Stimulated activated CD8-positive, alpha-beta memory T cell treated with anti-CD3 and anti-CD28 coated beads, Interleukin-15, amount 100 ng/mL, for 1 hour (primary cell): ENCODE measurements at places on chromosomes 4 and X.

GRCh38 chrX:83759872-83760271, 101.1 kb upstream of the CYLC1 start:
- DNase-seq = no peak

DNA sequence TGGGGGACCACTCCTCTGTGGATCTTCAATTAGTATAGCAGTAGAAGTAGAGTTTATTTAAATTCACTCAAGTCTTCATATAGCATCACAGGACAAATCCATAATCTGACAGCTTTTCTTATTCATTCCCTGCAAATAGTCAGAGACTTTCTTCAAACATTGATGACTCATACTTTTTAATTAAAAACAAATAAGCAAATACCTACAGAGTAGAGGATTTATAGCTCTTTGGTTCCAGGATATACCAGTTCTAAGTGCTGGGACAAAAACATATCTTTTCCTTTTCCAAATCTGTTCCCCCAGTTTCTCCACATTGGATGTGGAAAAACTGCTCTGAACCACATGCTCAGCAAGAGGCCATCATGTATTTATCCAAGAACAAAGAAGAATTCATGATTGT, 24.1 kb downstream of the EMCN start:
- DNase-seq = no peak

GRCh38 chr4:164438321-164438720, 315.6 kb upstream of the SMIM31 start:
- DNase-seq = no peak

GRCh38 chr4:7757501-7758471, 181.9 kb downstream of the AFAP1 start:
- DNase-seq = no peak

- DNase-seq = no peak
Measured at GRCh38 chr4:15989424-15989823, 26.4 kb upstream of the FGFBP2 start.

GRCh38 chr4:107685740-107686139, 34.3 kb downstream of the PAPSS1 start:
- no peak for DNase-seq

GRCh38 chr4:30456716-30457115, 263.5 kb upstream of the PCDH7 start:
- no peak for DNase-seq

- no peak for DNase-seq
Measured at GRCh38 chr4:654871-655463, 19.1 kb downstream of the ATP5ME start.

GRCh38 chr4:106303548-106304281, 12.3 kb downstream of the TBCK start:
- DNase-seq = no peak

DNA sequence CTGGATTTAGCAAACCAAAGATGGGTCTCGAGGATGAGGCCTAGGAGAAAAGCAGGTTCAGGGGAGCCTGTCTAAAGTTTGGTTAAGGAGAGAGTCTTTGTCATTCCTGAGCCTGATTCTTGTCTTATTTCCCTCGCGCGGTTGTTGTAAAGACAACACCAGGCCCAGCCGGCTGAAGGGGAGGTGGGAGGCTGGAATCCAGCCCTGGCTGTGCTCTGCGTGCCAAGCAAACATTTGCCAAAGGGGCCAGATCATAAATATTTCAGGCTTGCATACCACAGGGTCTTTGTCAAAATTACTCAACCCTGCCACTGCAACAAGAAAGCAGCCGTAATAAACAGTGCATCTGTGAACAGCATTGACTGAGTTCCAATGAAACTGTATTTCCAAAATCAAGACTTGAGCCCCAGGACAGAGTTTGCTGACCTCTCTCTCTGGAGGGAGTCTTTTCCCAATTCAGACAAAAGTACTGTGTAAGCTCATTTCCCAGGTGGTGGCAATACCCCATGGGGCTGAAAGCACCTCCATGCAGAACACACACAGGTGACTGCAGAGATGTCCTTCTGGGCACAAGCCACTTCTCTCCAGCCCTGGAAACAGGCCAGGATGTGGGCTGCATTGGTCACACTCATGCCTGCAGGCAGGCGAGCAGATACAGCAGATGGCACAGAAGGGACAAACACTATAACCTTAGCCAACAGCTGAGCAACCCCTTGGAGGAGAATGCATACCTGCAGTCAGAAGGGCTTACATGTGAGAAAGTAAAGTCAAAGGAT, 320.3 kb downstream of the STK32B start:
- DNase-seq = no peak

GRCh38 chr4:121154103-121154515, 10.0 kb downstream of the TNIP3 start:
- no peak for DNase-seq

DNA sequence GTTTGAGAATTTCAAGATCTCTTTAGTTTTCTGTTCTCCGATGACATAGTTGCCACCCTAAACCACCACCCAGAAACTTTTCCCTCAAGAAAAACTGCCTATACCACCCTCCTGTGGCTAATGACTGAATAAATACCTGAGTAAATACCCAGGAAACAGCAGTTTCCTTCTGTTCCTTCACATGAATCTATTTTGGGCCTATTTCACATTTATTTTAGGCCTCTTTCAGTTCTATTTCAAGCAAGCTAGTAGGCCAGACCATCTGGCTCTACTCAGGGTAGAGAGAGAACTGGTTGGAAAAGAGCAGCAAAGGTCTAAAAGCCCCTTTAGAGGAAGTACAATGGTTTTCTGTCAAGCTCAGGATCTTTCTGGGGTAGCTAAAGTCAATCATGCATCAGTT, 23.4 kb downstream of the ARHGEF9 start:
- DNase-seq = no peak

- DNase-seq = no peak
Measured at GRCh38 chr4:127236889-127237288, 395.9 kb upstream of the INTU start.

GRCh38 chr4:110087070-110087708, 111.2 kb downstream of the ELOVL6 start:
- no peak for DNase-seq

GRCh38 chr4:183106839-183107238, 7.8 kb downstream of the WWC2 start:
- DNase-seq = no peak

DNA sequence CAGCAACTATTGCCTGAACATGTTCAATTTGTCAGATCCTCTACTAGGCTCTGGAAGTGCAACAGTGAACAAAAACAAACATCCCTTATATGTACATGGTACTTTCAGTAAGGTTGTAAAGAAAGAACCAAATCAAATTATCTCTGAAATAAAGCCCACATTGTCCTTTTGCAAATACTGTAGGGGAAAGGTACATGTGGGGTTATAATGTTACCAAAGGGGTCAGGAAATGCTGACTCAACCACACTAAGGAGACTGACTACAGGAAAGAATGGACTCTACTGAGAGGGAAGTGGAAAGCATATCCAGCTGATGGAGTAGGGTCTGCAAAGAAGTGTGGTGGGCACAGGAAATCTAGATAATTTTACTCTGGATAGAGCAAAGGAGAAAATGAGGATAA, 61.5 kb downstream of the PCDH18 start:
- no peak for DNase-seq

DNA sequence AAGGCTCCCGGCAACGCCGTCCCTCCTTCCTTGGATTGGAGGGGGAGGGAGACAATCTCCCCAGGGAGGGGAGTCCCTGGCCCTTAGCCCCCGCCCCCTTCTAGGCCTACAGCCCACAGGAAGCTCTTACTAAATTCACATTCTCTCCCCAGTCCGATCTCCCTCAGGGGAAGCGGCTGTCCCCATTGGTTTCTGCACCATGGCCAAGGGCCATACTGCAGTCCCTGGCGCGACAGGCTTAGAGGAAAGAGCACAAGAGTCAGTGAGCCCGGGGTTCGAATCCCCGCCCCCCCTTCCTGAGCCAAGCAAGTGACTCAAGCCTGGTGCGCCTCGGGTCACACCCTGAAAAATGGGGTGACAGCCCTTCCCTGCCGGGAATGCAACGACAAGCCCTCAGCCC, 1.1 kb downstream of the ABLIM2 start:
- no peak for DNase-seq

DNA sequence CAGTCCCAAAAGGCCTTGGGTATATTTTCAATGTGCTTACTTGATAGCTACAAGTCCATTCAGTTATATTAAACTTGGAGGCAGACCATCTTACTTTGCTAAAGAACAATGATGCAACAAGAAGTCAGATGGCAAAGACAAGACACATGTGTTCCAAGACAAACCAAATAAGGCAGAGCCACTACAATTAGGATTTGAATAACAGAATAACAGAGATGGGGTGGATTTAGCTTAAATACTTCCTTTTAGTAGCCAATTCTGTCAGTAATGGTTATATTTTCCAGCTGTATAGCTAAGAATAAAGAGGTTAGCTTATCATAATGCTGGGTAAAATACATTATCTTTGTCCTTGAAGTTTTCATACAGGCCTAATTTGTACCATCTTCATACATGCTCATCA, 37.7 kb upstream of the FRAS1 start:
- DNase-seq = no peak

- DNase-seq = no peak
Measured at GRCh38 chr4:145781351-145781750, 101.4 kb downstream of the C4orf51 start.

DNA sequence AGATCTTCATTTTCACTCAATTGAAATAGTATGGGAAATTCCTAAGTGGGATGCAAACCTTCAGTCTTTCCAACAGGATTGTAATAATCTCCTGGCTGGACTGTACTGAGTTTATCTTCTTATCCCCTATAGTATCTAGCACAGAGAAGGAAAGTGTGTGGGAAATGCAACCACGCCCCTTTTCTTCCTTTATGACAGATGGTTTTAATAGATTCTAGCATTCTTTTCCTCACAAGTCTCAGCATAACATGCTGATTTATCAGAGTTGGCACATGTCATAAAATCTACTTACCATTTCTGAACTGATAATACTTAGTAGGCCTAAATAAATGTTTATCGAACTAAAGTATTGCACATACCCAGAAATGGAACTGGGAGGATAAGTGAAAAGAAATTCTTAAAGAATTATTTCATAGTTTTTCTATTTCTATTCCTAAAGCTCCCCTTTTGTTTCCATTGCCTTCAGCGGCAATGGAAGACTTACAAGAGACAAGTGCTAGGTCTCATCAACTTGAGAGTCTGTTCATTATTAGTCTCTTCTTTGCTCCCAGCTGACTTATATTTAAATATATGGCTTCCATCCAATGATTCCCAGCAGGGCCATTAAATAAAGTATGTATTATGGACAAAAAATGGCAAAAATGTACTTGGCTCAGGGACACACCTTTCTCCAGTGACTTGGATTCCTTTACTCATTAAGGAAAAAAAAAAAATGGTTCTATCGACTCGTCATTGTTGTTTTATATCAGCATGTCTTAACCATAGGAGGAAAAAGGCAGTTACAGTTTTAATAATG, 484.5 kb downstream of the IL1RAPL1 start:
- no peak for DNase-seq

DNA sequence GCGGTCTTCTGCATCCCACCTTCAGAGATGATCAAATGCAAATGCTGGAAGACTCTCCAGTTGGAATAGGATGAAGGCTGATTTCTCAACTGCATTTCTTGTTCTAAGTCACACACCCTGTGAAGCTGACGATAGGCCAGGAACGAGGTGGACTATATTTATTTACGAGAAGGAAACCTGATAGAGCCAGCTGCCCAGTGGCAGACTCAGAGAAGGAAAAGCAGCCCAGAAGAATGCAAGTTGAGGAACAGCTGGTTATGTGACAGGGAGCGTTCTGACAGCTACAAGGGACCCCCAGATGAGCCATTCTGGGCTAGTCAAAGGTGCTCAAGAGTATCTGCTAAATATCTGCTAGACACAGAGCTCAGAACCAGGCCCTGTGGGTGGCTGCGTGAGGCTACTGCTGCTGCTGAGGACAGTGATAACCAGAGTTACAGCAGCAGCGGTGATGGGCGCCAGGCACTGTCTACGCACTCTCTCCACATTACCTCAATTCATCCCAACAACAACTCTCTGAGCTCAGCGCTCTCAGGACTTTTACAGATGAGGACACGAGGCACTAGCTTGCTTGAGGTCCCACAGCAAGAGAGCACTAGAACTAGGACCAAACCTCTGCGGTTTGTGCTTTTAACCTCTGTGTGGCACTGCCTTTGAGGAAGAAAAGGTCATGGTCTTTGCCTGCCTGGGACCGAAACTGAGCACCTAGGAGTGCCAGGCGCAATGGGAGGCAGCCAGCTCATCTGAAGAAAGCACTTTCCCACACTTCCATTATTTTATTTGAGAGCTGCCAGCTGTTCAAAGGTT, 69.0 kb downstream of the GATB start:
- DNase-seq = no peak

DNA sequence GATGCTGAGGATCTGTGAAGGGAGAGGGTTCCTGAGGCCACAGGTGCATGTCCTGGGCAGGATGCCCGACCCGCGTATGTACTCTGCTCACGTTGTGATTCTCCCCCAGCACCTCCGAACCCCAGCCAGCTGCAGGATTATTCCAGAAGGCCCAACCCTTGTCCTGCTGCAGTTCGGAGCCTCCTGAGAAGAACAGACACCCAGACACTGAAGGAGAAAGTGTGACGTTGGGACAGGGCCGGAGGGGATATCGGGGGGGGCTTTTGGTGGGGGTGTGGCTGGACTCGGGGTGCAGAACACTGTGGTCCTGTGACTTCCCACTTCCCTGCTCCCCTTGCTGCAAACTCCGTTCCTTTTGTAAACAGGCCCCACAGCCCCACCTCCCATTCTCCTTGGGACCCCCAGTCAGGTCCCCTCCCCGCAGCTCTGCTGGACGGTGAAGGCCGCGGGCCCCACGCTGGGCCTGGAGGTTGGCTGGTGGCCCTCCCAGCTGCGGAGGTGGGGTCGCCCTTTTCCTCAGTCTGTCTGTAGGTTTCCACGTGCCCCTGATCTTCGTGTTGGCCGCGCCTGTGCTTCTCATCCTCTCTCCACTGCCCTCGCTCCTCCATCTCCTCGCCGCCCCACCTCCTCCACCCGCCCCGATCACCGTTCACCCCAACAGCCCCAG, 83.0 kb upstream of the ADRA2C start:
- no peak for DNase-seq

GRCh38 chr4:147638942-147639341, 21.7 kb downstream of the TMEM184C start:
- DNase-seq = no peak

GRCh38 chr4:176309046-176309445, 10.7 kb upstream of the SPCS3 start:
- DNase-seq = no peak

- DNase-seq = no peak
Measured at GRCh38 chr4:169128902-169129301, 118.8 kb upstream of the CBR4 start.

DNA sequence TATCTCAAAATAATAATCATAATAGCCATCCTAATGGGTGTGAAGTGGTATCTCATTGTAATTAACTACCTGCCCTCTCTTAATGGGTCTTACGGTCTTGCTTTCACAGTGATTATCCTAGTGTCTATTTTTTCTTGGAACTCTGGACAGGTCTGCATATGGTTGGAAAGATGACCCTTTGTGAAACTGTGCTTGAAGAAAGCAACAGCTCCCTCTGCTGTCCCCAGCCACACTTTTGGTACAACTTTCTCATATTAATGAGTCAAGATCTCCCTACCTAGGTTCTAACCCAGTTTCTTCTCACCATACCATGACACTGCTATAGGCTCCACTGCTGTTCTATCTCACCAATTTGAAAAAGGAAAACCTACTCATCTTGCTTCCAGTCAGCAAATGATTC, 2.4 kb downstream of the TFDP3 start:
- DNase-seq = no peak
